ENCODE measurements at places on chromosomes 3 and 15.

DNA sequence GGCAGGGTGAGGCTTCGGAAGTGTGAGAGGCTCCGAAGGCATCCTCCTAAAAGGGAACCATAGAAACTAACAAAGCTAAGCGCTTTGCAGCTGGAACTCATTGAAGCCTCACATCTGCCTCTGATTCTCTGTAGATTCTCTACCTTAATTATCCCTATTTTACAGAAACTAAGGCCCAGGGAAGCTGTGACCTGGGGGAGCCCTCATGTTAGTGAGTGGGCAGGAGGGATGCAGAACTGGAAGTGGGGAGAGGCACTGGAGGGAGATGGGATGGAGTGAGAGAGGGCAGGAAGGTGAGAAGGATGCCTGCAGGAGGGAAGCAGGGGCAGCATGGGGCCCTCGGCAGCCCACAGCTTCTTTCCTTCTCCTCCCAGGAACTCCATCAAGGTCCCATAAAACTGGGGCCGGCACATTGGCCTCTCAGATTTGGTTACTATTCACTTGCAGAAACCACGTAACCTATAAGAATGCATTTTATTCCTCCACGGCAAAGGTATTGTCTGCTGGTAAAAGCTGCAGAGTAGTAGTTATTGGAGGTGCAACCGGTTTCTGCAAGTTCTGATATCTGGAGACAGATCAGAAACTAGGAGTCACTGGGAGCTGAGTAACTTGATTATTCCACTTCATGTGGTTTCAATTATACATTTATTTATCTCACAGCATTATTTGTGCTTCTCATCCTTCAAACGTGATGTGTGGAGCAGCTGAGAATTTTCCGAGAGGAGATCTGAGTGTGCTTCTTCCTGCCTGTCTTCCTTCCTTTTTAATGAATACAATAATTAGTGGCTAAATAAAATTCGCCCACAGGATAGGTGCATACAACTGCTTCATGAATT, 24.0 kb upstream of the CHCHD6 start:
- DNase-seq: no peak

- DNase-seq: no peak
Observed at GRCh38 chr15:66237513-66238235, 15.9 kb downstream of the MEGF11 start.

GRCh38 chr3:9676785-9677184, 26.8 kb upstream of the CPNE9 start:
- no peak for DNase-seq

- no peak for DNase-seq
Observed at GRCh38 chr3:46361408-46362283, 7.7 kb downstream of the CCR2 start.

GRCh38 chr3:12833222-12834161, 7.9 kb downstream of the RPL32 start:
- no peak for DNase-seq

DNA sequence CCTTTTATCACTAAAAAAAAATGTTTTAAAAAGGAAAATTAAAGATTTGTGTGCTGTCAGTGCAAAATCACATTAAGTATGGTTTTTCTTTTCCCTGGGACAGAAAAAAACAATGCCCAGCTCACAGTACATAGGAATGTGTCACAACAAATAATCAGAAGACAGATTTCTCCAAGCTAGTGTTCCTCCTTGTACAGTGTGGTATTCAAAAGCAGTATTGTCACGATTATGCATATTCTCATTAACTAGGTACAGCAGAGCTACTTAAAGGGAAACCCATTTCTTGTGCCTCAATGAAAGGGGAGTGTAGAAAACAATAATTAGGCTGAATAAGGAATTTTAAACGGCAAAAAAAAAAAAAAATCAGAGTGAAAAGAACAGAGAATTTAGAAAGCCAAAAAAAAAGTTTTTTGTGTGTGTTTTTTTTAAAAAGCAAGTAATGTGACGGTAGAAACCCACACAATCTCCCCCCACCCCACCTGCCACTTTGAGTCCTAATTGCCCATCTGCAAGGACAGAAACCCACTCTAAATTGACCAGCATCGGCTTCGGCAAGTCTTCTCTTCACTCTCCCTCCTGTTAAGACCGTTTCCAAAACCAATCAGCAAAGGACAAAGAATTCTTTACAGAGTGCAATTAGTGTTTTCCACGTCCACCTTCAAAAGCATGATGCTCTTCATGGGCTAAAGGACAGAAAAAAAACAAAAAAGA, 41.0 kb downstream of the EIF4E3 start:
- no peak for DNase-seq

GRCh38 chr3:197367081-197367780, 68.8 kb upstream of the DLG1 start:
- DNase-seq: no peak

DNA sequence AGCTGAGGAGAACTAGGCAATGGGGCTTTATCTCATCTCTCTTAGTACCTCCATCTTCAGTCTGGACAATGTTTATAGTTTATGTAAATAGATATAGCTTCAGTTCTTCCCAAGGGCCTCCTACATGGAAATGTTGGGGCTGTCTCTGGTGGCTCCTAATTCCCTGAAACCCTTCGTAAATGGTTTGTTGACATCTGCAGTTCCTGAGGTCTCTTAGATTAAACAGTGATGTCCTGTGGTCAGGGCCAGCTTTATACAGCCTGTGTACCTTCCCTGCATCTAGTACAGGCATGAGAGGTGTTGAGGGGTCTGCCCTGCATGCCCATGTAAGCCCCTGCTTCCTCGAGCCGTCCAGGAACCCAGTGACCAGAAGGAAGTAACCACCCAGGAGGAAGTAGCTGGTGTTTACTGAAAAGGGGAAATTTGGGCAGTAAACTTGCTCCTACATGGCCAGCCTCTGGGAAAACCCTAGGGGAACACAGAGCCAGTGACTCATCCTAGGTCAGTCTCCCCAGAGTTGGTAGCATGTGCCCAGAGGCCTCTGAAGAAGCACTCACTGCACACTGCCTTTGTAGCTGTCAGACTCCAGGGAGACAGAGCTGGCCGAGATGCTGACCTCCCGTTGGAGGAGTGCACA, 4.7 kb upstream of the TBC1D2B start:
- DNase-seq: no peak
